Retina (tissue), 1 donor: ENCODE measurements at places on chromosomes 12 and 14.

GRCh38 chr12:123364532-123365024 is at the start of gene SBNO1:
TSS of gene SBNO1 (minus strand) at chr12:123364847. CDS start at chr12:123350441, 14,406 bp downstream.
- DNase-seq, result no peak

DNA sequence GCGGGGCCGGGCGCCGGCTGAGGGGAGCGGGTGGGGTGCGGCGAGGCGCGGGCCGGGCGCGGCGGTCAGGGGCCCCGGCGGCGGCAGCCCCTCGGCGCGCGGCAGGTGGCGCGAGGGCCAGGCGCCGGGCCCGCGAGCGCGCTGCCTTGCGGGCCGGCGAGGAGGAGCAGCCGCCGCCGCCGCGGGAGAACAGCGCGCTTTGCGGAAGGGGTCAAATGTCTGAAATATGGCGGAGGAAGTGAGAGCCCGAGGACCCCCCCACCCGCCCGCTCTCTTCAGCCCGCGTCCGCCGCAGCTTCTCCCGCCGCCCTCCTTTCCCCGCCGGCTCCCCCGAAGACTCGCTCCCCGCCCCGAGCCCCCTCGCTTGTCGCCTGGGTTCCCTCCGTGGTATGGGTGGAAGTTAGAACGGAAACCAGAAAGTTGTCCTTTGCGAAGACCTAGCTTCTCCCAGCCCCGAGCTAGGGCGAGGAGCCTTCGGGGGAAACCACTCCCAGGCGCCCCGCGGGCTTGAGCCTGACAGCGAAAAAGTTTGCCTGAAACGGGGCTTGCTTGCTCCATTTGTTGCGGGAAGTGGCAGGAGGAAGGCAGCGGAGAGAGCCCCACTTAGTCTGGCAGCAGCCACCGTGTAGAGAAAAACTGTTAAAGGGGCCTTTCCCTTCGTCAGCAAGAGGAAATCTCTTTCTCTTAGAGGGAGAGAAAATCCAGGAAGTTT is 551 bp downstream of the RAP1B start:
- peak; percentile 63 for DNase-seq

DNA sequence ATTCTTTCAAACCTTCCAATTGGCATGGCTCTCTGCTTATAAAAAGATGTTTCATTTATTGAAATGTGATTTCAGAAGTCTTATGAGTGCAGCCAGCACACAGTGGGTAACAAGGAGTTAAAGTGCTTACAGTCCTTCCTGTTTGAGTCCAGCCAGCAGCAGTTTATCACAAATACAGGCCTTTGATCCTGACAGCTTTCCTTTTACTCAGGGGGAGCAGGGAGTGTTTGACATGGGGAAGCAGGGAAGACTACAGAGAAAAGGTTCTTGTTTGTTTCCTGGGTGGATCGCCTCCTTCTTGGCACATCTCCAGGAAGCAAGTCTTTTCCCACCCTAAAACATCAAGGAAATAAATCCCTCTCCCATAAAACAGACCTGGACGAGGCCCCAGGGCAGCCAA is 216.1 kb downstream of the MSRB3 start:
- DNase-seq, result no peak

DNA sequence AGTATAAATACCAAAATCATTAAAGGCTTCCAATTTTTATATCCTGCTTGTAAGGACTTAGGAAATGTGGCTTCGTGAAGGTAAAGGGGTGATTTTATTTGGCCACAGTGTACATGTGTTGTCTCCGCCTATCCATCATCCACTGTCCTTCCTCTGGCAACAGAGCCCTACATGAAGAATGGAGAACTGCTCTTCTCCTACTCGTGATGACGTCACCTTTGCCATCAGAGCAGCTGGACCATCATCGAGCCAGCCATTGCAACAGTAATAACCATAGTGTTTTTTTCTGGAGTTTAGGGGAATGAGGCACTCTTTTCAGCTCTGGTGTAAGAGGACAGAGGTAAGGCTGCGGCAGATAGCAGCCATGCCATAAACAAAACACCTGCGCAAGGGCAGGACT is 19.2 kb downstream of the ITPR2 start:
- no peak for DNase-seq

DNA sequence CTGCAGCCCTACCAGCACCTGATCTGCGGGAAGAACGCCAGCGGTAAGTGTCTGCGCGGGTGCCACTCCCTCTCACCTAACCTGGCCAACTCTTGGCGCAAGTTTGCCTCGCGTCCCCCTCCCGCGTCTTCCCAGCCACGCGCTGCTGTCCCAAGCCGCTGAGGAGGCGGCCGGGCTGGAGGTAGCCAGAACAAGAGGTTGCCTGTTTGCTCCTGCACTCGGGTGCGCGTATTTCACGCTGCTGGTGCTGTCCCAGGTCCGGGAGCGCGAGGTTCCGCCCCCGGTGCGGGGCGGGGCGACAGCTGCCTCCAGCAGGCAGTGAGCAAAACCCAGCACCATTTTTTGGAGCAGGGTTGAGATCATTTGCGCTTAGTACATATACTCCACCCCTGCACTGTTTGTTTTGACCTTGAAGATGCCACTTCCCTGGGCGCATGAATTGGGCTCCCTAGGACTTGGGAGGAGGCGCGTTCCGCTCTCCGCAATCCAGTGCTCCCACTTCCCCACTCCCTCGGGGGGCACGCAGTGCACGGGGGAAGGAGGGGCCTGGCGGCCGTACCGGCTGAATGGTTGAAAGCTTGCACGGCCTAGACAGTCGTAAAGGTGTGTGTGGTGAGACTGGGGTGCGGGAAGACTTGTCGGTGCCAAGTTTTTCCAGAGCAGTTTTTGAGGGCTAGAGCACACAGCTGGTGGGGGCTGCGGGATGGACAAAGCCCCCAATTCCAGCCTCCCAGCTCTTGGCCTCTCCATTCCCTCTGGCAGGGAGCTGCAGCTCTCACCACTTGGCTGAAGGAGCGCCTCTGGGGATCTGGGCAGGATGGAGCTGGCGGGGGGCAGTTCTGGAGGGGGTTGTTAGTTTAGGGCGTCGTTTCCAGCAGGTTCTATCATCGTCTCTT is 226.9 kb upstream of the CRY1 start:
- peak; percentile 63 for DNase-seq

DNA sequence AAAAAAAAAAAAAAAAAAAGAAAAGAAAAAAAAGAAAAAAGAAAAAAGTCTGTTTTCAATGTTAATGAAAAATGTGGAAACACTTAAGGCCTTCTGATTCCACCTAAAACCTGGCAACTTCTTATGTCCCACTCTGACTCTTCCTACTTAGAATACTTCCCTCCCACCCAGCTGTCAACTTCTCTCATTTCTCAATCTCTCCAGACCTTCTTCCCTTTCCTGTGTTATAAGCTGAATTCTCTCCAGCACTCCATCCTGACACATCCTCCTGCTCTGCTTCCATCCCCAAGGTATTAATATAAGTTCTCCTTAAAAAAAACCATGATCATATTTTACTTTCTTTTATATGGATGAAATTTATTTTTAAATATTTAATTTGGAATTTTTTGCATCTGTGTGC is 20.3 kb upstream of the TMTC1 start:
- DNase-seq, result no peak

DNA sequence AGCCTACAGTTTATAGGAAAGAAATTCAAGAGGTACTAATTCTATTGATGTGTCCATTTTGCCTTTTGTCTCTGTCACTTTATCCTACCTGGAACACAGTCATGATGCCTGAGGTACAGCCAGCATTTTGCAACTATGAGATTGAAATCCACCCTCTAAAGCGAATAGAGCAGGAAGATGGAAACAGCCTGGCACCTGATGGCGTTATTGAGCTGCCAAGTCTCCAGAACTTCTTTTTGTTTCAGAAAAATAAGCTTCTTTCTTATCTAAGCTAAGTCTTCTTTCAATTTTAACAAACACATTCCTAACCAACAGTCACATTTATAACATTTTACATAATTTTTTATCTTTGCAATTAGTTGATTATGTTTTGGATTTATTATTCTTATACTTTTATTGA is 182.1 kb downstream of the PAWR start:
- no peak for DNase-seq

GRCh38 chr12:120590741-120591407 is 9.7 kb upstream of the POP5 start:
- no peak for DNase-seq

DNA sequence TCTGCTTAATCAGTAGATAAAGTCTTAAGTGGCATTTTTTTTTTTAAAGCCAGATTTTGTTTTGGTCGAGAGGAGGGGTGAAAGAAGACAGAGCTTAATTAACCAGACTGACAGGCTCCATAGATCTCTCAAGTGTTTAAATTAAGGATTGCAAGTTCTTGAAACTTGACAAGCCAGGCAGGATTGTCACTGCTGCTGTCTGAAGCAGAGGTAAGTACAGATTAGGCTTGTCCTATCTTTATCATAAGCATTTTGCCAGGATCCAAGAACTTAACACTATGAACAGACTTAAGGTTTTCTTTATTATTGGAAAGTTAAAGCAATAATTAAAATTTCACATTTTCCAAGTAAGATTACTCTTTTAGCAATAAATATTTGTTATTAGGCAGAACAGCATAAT is 179.6 kb upstream of the LMO3 start:
- DNase-seq, result no peak

DNA sequence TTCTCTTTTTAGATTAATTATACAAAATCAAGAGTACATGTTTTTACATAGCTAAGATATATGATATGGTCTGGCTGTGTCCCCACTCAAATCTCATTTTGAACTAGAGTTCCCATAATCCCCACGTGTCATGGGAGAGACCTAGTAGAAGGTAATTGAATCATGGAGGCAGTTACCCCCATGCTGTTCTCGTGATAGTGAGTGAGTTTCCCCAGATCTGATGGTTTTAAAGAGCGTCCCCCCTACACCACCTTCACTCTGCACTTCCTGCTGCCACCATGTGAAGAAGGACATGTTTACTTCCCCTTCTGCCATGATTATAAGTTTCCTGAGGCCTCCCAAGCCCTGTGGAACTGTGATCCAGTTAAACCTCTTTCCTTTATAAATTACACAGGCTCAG is 21.4 kb upstream of the DRAM1 start:
- no peak for DNase-seq

GRCh38 chr14:82047777-82048470 is 514.3 kb upstream of the SEL1L start:
- DNase-seq, result no peak

- no peak for DNase-seq
Measured at GRCh38 chr14:88848571-88848970, 24.1 kb downstream of the TTC8 start.

GRCh38 chr14:23432102-23432925 is 3.1 kb downstream of the MYH7 start:
- DNase-seq, result no peak

DNA sequence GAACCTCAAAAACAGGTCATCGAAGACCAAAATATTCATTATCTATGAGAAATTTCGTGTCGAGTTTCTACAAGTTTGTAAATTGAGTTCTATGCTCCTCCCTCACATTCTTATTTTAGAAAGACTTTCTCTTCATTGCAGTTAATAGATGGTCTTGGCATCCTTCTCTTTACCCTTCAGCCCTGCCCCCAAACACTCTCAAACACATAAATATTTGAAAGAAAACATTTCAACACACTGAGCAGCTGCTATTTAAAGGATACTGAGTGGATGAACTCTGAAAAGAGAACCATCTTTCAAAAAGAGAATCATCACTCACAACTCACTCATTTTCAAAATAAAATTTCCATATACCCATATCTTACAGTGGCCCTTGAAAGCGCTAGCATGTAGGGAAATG is 67.1 kb downstream of the NUAK1 start:
- no peak for DNase-seq

- DNase-seq, result no peak
Measured at GRCh38 chr12:116002890-116003536, 274.5 kb downstream of the MED13L start.

DNA sequence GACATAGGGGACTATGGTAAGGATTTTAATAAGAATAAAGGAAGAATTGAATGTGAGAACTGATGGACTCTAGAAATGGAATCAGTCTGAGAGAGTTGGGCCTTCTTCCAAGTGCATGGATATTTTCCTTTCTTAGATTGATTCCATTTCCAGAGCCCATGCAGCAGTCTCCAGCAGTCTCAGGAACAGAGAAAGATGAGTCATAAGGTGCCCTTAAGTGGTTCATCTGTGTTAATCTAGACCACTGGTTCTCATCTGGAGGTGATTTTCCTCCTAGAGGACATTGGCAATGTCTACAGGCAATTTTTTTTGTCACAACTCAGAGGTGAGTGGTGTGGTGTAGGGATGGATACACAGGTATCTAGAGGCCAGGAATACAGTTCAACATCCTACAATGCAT is 25.9 kb downstream of the TRIM9 start:
- DNase-seq, result no peak

DNA sequence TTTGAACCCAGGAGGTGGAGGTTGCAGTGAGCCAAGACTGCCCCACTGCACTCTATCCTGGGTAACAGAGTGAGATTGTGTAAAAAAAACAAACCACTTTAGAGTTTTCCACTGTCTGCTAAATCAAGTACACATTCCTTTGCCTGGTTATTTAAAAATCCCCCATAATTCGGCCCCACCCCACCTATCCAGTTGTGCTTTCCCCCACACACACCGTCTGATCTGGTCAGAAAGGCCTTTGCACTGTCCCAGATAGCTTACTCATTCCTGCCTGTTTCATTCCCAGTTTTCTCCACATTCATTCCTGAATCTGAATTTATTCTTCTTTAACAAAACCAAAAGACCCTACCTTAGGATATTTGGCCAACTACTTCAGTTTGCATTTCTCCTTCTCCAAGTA is 29.5 kb downstream of the NINJ2 start:
- no peak for DNase-seq

- no peak for DNase-seq
Measured at GRCh38 chr14:79201564-79202207, 1009.6 kb downstream of the DIO2 start.

DNA sequence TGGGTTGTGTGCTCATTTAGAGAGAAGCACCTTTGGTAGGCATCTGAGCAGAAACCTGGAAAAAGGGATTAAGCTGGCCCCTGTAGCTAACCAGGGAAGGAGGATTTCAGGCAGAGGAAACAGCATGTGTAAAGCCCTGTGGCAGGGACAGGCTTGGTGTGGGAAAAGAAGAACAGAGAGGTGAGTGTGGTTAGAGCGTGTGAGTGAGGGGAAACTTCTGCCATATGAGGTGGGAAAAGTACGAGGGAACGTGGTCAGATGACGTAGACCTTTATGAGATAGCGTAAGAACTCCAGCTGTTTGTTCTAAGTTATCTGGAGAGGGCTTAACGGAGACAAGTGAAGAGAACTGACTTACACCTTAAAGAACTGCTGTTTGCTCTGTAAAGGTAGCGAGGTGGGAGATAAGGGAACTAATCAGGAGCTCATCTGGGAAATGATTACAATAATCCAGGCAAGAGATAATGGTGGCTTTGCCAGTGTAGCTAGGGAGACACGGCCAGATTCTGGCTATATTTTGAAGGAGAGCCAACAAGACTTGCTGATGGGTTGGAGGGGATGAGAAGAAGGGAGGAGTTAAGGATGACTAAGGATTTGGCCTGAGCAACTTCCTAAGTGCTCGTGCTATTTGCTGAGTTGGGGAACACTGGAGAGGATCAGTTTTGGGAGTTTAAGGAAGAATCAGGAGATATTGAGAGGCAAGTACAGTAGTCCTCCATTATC is 234.0 kb downstream of the ETNK1 start:
- DNase-seq, result no peak
